ENCODE measurements at places on chromosomes 2 and 18.

DNA sequence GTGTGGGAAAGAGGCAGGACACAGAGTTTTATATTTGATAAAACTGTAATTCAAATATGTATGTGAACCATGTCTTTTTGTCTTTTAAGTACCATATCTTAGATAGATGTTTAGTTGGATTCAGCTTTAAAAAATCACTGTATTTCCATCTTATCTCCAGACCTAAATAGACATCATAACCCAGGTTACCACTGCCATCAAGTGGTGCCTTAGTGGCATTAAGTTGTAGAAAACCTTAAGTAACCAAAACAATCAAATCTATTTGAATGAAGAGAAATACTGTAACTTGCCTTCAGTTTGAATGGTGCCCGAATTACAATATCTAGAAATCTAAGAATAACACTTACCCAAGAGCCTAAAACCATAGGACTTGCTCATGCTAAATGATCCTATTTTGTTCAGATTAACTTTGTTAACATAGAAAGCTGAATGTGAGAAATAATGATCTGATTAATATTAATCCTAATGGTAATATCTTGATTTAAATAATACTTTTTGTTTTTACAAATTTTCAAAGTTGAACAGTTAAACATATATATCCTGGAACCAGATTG, 92.5 kb upstream of the MAP2 start:
- no peak for DNase-seq

- no peak for DNase-seq
Measured at GRCh38 chr2:203484266-203485112, 50.6 kb downstream of the RAPH1 start.

GRCh38 chr2:148279216-148279615, 258.3 kb downstream of the MBD5 start:
- DNase-seq = no peak

DNA sequence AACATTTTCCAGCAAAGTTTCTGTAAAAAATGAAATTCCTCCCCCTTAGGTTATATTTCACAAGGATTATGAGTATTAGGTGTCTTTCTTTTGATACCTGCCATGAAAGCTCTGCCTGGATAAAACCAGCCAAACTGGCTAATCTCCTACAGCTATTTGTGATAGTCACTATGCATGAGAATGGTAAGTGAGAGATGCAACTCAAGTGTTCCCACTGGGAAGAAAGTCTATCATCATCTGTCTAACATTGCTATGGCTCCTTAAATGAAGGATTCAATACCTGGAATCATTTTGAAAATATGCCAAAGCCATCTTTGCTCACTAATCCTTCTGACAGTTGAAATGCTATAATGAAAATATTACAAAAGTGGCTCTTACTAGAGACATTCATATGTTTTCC, 339.9 kb upstream of the LRRTM4 start:
- no peak for DNase-seq
